ENCODE measurements at places on chromosomes 13 and 19.
A peak's percentile ranks its signal among the peaks of the same experiment; 100 is the strongest.

- peaks cover 52% of the 10 kb centered on the region for H3K36me3 ChIP-seq
- H3K27ac ChIP-seq: no peak overlapping the region
- DNase-seq: no peak
- no peaks in the 10 kb centered on the region for H3K4me1 ChIP-seq
These were observed 37.2 kb downstream of the METTL21C start for GRCh38 chr13:102657630-102658029.

- no peaks in the 10 kb centered on the region for H3K27me3 ChIP-seq
- H3K27ac ChIP-seq: no peak overlapping the region
- no peaks in the 10 kb centered on the region for H3K36me3 ChIP-seq
- no peaks in the 10 kb centered on the region for H3K4me1 ChIP-seq
- DNase-seq: no peak
These were observed 66.2 kb downstream of the SLC15A1 start for GRCh38 chr13:98686270-98686669.

DNA sequence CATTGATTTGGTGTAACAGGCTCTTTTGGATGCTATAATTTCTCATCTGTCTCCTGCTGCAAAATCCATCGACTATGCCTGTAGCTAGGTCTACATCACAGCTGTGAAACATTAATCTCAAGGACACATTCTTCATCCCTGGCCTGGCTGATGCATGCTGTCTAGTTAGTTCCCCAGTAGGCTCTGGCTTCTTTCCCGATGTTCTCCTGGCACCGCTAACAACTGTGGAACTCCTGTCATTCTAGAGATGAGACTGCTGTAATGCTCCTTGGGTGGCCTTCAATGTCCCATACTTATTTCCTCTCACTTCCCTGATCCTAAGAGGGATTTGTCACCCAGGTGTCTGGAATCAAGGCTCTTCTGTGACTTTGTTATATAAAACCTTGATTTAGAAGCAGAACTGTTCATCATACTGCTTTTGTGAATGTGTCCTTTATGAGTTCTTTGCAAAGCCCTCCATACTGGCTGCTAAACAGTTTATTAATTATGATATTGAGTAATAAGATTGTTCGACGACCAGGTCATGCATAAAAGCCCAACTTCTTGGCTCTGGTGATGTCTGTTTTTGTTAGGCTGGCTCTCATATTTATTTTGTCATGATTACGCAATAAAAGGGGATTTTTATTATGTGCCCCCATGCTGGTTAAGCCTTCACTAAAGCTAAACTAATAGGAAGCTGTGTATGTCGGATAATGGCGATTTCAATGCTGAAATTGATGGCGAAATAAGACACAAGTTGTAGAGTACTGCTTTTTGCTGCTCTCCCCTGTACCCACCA lies 227.5 kb downstream of the DCT start:
- H3K4me3 ChIP-seq: no peak overlapping the region
- no peak overlapping the region for H3K27ac ChIP-seq
- no peaks in the 10 kb centered on the region for H3K4me1 ChIP-seq
- no peaks in the 10 kb centered on the region for H3K27me3 ChIP-seq
- H3K36me3 ChIP-seq: no peaks in the 10 kb centered on the region

DNA sequence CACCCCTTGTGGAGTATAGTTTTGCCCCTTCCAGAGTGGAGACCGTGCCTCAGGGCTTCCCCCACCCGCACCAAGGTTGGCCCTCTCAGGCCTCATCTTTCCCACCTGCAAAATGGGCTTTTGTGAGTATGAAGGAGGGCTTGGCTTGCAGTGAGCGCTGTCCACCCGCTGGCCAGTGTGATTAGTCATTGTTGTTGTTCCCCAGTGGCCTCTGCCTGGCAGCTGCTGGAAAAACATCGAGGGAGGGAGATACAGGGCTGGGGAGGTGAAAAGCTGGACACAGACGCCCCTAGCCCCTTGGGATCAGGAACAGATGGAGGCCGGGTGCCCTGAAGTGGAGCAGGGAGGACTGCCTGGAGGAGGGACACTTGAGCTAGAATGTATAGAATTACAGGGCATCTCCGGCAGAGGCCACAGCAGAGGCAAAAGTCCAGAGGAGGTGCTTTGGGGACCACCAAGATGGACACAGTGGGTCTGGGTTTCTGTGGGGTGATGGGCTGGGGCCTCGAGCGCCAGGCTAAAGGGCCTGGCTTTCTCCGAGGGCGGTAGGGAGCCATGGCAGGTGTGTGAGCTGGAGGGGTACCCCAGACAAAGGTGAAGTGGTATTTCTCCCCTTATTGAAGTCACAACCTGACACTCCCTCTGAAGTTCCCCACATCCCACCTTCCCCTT lies 3.9 kb upstream of the IL12RB1 start:
- no peaks in the 10 kb centered on the region for H3K27me3 ChIP-seq
- peak overlapping the region; percentile 78 for H3K27ac ChIP-seq
- no peaks in the 10 kb centered on the region for H3K36me3 ChIP-seq
- no peak overlapping the region for H3K4me3 ChIP-seq
- no peaks in the 10 kb centered on the region for H3K4me1 ChIP-seq

DNA sequence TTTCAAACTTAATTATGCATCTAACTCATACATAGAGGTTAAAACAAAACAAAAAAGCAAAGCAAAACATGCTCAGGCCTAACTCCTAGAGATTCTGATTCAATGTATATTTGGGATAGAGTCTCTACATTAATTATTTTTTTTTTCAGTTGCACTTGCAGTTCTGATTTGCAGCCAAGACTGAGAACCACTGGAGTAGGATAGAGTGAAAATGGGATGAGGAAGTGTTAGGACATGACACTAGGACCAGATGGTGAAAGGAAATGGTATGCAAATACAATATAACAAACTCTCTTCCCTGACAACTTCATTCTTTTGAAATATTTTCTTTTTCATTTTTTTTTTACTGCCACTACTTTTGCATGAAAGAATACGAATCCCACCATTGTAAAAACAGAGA lies 1.8 kb downstream of the CCDC122 start:
- peaks cover 6% of the 10 kb centered on the region for H3K4me1 ChIP-seq
- no peaks in the 10 kb centered on the region for H3K36me3 ChIP-seq
- no peaks in the 10 kb centered on the region for H3K27me3 ChIP-seq
- DNase-seq: no peak
- H3K4me3 ChIP-seq: no peak overlapping the region

DNA sequence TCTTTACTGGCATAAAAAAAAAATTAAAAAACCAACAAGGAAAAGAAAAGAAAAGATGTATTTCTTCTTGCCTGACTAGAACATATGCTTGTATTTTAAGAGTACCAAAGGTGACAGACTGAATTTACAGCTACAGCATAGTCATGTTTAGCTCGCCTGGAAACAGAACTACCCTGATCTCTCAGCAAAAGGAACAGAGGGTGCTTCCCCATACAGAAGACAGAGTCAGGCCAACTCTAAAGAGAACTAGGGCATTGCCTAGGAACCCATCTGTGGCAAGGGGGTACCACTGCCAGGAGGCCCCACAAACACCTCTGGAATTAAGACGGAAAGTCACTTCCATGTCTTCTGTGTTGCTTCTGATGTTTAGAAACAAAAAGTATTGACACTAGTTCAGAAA lies 252.1 kb upstream of the STARD13 start:
- no peaks in the 10 kb centered on the region for H3K27me3 ChIP-seq
- DNase-seq: no peak
- H3K4me1 ChIP-seq: peaks cover 20% of the 10 kb centered on the region
- H3K27ac ChIP-seq: no peak overlapping the region
- H3K36me3 ChIP-seq: no peaks in the 10 kb centered on the region

All from left lung (tissue), 14 donors.